Transverse colon (tissue), 4 donors: ENCODE measurements at places on chromosomes 2 and 18.

DNA sequence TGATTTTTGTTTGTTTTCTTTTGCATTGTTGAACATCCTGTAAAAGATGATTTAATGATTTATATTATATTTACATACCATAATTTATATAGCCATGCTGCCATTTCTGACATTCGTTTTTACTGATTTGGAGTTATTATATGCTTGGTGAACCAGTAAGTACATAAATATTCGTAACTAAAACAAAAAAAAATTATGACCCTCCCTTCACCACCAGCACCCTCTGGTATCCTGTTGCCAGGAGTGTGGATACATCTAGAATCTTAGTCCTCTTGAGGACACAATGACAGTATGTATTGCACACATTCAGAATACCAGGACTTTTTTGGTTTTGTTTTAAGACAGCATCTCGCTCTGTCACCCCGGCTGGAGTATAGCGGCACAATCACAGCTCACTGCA lies 43.9 kb upstream of the B3GNT7 start:
- peak; percentile 1 for DNase-seq

DNA sequence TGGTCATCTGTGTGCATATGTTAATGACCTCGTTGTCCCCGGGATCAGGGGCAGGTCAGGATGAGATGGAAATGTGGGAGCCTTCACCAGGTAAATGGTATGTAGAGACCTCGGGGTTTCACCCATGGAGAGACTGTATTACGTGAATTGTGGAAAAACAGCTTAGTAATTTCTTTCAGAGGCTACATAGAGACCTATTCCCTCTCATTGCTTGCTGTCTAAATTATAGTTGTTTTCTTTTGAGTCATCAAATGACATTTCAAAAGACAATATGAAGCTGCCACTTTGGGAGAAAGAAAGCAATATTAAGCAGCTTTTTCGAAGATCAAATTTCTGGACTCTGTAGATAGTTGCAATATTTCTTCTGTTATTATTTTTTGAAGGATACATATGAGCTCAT lies 20.4 kb downstream of the ADAM23 start:
- no peak for DNase-seq

GRCh38 chr2:110881908-110882307 lies 149.5 kb downstream of the ACOXL start:
- no peak for DNase-seq

GRCh38 chr2:200079356-200079755 lies 124.0 kb downstream of the MAIP1 start:
- no peak for DNase-seq

- DNase-seq: no peak
Measured at GRCh38 chr2:3125001-3125760, 252.4 kb downstream of the EIPR1 start.

DNA sequence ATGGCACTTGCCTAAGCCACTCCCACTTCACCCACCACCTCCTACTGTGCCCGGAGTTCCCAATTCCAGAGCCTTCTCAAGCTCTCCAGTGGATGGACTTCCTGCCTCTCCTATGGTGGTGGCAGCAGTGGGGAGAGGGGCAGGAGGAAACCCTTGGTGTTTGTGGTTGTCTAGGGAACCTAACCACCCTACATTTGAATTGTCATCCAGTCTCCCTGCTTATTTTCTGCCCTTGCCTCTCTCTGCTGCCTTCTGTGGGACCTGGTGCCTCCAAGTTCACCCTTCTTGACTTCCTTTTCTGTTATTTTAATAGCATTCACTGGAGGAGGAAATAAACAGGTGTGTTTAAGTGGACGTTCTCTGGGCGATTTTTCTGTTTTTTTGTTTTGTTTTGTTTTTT lies 50.0 kb upstream of the HPCAL1 start:
- no peak for DNase-seq

DNA sequence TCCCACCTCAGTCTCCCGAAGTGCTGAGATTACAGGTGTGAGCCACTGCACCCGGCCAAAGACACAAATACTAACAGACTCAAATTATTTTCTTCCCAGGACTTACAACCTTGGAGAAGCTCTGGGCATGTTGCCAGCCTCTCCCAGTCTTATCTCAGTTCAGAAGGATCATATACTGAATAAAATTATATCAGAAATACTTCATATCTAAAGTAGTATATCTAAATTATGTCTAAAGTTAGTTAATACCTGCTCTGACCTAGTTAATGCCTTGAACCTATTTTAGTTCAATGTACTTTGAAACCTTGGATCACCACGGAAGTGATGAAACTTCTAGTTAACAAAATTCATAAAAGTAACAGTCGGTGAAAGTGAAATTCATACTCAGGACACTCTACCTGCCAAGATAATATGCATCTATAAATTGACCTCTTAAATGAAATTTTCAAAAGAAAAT lies 34.4 kb upstream of the CYBRD1 start:
- DNase-seq: peak; percentile 89

GRCh38 chr2:137254052-137254451 lies 488.7 kb downstream of the THSD7B start:
- DNase-seq: no peak

GRCh38 chr2:149924549-149925213 lies 337.1 kb upstream of the MMADHC start:
- no peak for DNase-seq

GRCh38 chr2:171253900-171254650 lies 93.4 kb upstream of the TLK1 start:
- no peak for DNase-seq

DNA sequence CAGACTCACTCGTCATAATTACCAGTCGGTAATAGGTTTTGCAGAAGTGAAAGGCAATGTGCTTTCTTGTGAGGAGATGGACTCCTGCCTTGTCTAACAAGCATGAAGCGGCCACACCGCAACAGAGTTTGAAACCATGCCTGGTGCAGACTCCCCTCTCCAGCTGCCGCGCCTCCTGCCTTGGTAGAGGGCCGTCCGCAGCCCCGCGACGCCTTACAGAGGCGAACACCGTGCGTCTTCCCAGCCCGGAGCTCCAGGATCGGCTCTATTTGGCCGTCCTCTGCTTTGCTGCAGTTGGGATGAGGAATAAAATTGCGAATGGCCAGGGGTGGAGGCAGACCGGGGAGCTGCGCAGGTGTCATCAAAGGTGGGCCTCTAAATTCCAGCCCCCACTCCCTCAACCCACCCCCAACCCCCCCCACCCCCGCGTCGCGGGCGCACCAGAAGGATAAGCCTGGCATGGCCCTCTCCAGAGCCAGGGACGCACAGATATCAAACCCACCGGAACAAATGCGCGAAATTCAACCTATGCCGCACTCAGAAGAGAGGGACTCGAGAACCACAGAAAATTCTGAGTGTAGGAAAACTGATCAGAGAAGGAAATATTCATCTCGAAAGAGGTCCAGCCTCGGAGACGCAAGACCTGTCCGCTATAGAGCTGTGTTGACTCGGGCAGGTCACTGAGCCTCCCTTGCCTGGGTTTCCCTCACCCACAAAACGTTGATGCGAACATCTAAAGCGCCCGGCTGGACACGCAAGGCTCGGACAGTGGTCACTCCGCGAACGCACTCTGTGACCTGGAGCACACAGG lies 1.1 kb downstream of the TRABD2A start:
- peak; percentile 46 for DNase-seq

DNA sequence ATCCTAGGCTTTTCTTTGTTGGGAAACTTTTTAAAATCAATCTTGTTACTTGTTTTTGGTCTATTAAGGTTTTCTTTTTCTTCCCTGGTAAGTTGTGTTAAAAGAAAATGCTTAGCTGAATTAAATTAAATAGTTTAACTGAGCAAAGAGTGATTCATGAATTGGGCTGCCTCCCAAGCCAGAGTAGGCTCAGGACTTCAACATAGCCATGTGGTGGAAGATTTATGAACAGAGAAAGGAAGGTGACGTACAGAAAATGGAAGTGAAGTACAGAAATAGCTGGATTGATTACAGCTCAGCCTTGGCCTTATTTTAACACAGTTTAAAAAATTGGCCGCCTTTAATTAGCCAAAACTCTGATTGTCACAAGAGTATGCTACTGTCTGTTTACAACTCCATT lies 27.9 kb upstream of the GALNT5 start:
- DNase-seq: no peak

DNA sequence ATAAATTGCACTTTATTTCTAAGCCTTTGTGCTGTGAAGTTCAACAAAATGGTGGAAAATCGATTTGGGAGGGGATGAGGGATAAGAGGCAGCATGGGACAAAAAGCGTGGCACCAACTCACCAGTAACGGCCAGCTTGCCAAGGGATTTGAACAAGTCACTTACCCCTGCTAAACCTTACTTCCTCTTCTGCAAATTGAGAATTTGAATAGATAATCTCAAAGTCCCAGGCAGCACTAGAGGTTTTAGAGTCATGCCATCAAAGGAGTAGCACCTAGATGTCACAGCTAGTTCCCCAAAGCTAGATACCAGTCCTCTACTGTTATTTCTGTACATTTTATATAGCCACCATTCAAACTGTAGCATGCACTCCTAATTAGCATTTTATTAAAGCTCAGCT lies 83.7 kb upstream of the VRK2 start:
- no peak for DNase-seq

DNA sequence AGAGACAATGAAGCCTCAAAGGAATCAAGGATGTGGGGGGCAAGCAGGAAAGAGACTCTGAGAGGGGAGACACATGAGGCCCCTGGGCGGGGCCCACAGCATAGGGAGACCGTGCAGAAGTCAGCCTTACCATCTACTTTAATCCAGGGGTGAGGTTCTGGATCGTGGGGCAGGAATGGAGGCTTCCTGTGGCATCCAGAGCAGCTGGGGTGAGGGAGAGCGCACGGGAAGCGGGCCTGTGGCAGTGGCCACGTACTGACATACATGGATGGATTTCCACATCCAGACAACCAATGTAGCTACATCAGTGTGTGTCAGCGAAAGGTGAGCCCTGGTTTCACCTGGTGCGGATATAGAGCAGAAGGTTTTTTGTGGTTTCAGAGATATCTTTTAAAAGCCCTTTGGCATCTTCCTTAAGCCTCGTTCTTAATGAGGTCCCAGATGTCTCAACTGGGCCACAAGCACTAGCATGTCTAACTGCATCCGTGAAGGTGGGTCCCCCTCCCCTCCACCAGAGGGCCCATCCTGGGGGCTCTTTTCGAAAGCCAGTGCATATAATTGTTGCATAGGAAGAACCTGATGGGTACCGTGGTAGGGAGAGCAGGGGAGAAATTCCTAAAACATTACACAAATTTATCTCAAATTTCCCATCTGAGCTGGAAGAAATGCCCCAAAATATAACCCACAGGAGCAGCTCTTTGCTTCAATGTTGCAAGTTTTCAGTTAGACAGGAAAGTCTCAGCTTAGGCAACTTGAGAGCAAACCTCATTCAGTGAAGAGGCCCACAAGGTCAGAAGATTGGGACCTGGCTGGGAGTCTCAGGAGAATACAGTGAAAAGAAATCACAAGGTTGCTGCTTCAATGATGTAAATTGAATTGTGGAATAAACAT lies 90.9 kb downstream of the SP3 start:
- DNase-seq: no peak

- no peak for DNase-seq
Measured at GRCh38 chr2:10377052-10377746, 70.9 kb downstream of the ODC1 start.

- DNase-seq: no peak
Measured at GRCh38 chr2:16728351-16729136, 62.9 kb upstream of the CYRIA start.

DNA sequence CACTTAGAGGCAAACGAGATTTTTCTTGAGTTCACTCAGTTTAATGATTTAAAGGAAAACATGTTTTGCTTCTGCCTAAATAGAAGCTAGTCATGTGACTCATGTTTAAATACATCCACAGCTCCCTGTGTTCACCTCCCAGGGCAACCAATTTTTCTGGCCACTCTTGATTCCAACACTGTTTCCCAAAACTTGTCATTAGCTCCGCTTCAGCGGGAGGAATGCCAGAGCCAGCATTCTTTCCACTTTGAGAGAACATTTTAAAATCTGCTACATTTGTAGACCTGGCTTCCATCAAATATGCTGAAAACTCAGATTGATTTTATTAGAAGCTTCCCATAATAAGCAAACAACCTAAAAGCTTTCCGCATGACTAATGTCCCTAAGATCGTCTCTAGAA lies 2.8 kb upstream of the CYS1 start:
- DNase-seq: no peak

- no peak for DNase-seq
Measured at GRCh38 chr2:158529379-158530259, 72.9 kb downstream of the PKP4 start.

GRCh38 chr18:24488824-24489493 lies 28.5 kb downstream of the HRH4 start:
- DNase-seq: no peak

- DNase-seq: no peak
Measured at GRCh38 chr18:25077038-25077943, 274.7 kb downstream of the ZNF521 start.

- DNase-seq: peak; percentile 4
Measured at GRCh38 chr2:26537069-26537825, 59.3 kb upstream of the OTOF start.

DNA sequence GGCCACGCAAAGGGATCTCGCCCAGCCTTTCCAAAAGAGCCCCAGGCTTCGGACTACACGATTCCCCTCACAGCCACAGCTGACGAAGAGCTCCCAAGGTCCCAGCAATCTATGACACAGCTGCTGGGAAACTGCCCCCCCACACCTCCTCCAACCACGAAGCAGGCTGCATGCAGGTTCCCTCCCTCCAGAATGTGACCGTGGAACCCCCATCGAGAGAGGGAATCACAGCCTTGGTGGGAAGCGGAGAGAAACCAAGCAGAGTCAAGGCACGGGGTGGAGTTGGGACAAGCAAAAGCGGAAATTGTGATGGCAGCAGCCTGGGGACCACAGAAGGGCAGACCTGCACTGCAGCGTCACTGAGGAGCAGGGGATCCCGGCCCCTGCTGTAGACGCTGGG lies 50.3 kb downstream of the KCNF1 start:
- no peak for DNase-seq

GRCh38 chr2:147288131-147288530 lies 556.7 kb upstream of the ACVR2A start:
- DNase-seq: no peak

DNA sequence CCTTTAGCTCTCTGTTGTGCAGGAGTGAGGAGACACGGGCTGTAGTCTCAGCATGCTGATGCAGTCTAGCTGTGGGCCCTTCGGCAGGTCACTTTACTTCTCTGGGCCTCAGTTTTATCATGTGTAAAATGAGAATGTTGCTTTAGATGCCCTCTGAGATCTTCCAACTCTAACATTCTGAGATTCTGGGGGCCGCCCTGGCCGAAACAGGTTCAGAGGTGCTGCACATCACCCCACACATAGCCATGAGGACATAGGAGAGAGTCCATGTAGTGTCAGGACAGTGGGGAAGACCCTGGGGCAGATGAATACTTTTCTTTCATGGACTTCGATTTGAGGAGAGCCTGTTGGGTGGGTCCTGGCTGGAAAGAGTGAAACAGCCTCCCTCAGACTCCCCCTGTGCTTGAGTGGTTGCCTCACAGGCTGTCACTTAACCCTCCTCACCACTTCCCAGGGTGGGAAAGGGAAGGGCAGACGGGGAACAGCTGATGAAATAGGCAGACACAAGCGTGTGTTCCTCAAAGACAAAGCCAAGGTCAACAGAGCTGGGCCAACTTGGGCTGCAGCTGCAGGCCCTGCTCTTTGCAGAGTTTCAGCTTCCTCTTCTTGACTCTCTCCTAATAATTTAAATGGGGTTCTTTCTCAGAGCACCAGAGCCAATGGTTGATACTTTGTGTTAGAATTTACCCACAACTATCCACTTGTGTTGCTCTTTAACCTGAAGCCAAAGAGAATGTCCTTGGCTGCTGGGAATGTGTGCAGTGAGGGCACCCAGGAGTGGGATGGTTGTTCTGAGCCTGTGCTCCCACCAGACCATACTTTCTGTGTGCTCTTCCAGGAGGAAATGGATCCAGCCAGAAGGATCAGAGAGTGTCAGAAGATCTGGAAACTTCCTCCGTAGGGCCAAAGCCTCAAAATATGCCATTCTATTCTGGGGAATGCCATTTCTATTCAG lies 14.7 kb upstream of the MRPL33 start:
- DNase-seq: no peak
